Caudate nucleus (tissue), 63 donors: ENCODE measurements at places on chromosomes 5 and 9.

- no peak for DNase-seq
Measured at GRCh38 chr9:87193925-87194868, 246.9 kb upstream of the GAS1 start.

DNA sequence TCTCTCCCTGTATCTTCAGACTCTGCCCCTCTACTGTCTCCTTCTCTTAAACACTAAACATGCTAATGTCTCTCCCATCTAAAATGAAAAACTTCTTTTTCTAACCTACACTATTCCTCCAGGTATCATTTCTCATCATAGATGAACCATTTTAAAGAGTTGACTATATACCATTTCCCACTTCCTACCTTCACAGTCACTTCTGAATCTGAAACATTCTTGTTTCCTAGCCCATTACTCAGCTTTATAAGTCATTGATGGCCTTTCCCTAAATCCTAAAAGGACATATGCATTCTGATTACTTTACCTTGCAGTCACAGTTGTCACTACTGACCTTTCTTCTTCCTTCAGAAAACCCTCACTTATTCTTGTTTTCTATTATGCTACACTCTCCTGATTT is 118.2 kb downstream of the SSBP2 start:
- DNase-seq: no peak

- DNase-seq: no peak
Measured at GRCh38 chr5:64680289-64680688, 10.0 kb upstream of the SHISAL2B start.

DNA sequence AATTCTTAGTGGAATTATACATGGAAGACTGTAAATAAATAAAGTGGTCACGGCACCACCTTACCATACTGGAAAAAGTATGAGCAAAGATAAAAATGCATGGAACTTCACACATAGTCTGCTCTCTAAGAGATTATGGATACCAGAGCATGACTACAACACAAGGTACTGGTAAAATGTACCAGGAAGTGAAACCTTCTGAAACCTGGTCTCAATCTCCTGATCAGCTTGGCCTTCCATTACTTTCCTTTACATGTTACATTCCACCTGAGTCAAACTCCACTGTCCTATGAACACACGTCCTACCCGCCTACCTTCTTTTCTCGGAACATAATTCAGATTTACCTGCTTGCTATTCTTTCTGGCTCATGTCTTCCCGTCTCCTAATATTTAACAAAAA is 15.9 kb downstream of the PTAR1 start:
- no peak for DNase-seq
